Thymus (tissue), 14 donors: ENCODE measurements at places on chromosomes 7 and 10. TPM values are rescaled to one million over a fixed set of nuclear protein-coding genes. Genes with fewer than 3 reads are reported as not detected.

DNA sequence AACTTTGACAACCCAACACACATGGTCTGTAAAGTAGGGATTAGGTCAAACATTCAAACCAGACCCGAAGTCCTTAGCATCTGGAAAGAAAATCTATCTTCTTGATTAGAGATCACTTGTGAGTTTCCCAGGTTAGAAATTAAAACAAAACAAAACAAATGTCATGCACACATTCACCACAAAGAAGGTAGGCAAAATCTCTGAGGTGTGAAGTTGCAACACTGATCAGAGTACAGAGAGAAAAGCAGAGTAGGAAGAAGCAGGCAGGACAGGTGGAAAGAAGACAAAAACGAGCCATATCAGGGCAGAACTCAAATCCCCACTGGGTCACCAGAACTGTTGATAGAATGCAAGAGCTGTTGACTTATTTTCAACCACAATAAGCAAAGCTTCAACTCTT lies 102.8 kb upstream of the THSD7A start:
- no peak for DNase-seq
- no peak overlapping the region for H3K4me3 ChIP-seq
- no peaks in the 10 kb centered on the region for H3K4me1 ChIP-seq
- H3K27me3 ChIP-seq: no peaks in the 10 kb centered on the region

DNA sequence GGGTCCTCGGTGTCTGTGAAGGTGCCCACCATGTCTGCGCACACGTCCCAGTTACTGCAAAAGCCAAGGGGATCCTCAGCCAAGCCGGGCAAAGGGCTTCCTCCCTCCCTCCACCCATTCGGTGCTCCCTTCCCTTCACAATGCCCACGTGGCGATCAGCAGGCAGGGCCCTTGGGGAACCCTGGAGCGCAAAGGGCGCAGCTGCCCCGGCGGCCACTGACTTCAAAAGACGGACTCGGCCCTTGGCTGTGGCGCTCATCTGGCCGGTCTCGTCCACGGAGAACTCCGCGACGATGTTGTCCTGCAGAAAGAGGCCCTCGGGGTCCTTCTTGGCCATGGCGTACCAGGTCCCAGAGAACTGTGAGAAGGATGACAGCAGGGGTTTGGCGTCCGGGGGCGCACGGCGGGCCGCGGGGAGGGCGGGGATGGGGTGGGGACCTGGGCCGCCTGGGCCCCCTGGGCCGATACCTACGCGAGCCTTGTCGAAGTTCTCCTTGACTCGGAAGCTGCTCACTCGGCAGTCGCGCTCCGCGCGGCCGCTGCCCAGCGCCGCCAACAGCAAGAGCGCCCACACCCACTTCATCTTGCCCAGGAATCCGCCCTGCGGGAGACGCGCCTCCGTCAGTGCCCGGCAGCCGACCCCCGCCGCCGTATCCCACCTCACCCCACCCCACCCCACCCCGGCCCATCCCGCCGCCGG lies 439 bp downstream of the RBP4 start:
- peaks cover 31% of the 10 kb centered on the region for H3K27me3 ChIP-seq
- H3K27ac ChIP-seq: no peak overlapping the region
- H3K4me3 ChIP-seq: no peak overlapping the region
- DNase-seq: no peak
- no peaks in the 10 kb centered on the region for H3K36me3 ChIP-seq

DNA sequence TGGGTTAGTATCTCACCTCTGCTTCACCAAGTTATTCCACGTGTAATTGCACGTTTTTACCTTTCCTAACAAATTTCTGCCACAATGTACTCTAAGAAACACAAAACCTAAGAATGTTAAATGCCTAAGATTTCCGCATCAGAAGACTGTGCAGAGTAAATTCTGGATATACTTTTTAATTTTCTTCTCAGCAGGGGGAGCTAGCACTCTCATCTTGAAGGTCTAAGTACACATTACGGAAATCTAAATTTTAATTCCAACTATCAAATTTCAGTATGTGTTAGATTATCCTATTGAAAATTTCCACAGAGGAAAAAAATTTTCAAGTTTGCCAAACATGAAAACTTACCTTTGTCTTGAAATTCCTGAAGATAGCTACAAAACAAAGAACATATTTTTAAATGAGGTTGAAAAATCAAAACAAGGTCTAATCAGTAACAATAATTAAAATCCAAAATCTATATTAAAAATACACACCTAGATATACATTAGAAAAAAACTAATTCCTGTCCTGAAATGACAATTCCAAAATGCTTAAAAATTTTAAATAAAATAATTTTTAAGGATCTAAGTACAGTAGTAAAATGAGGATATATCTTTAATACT lies 10.5 kb downstream of the SKAP2 start:
- peaks cover 27% of the 10 kb centered on the region for H3K27me3 ChIP-seq
- no peak overlapping the region for H3K27ac ChIP-seq
- no peak overlapping the region for H3K4me3 ChIP-seq
- H3K36me3 ChIP-seq: no peaks in the 10 kb centered on the region

Gene CCL24
- polyA plus RNA-seq: 0.78 TPM

- no peak overlapping the region for H3K4me3 ChIP-seq
- H3K36me3 ChIP-seq: no peaks in the 10 kb centered on the region
- H3K4me1 ChIP-seq: no peaks in the 10 kb centered on the region
- no peak for DNase-seq
- H3K27ac ChIP-seq: no peak overlapping the region
Observed at GRCh38 chr10:4230036-4230435, 445.0 kb upstream of the KLF6 start.

Gene ZNF804B
- 0.02 TPM for polyA plus RNA-seq

Gene TMEM225B
- polyA plus RNA-seq: 2.8 TPM

DNA sequence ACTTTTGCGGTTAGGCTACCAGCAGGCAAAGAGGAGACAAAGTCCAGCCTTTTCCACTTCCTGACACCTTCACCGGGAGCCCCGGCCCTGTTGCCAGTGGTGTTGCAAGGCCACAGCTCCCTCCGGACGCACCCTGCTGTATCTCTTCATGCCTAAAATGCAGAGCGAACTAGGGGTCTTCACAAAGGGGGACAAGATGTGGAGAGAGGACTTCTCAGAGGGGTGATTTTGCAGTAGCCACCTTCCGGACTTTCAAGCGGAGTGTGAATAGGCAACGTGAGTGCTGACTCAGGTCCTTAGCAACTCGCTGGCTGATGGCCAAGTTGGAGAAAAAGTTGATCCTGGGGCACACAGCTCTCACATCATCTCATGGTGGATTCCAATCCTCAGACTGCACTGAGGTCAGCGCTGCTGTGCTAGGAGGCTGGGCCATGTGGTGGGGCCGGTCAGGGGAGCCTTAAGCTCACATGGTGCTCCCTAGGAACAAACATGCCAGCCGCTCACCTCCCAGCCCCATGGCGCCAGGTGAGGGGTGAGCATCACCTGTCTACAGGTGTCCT lies 166.3 kb downstream of the LCOR start:
- peaks cover 24% of the 10 kb centered on the region for H3K36me3 ChIP-seq
- H3K4me1 ChIP-seq: no peaks in the 10 kb centered on the region
- H3K27ac ChIP-seq: no peak overlapping the region
- no peaks in the 10 kb centered on the region for H3K27me3 ChIP-seq
- no peak for DNase-seq

DNA sequence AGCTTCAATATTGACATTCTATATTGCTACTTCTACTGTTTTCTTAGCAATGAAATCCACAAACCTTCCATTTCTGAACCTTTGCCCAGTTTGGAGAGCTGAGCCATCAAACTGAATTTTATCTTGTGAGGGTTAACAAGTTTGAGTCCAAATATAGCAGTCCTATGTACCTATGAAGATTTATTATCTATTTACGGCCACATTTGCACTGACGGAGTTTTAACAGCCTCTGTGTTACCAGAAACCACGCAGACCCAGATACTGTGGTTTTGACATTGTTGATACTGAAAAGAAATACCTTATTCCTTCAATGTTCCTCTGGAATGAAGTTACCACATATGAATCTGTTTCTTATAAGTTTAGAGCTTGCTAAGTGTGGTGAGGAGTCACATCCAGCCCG lies 172.6 kb downstream of the FGFR2 start:
- H3K4me1 ChIP-seq: no peaks in the 10 kb centered on the region
- DNase-seq: no peak
- no peaks in the 10 kb centered on the region for H3K27me3 ChIP-seq
- no peak overlapping the region for H3K27ac ChIP-seq
- H3K36me3 ChIP-seq: no peaks in the 10 kb centered on the region

Gene ITIH2
- polyA plus RNA-seq: 0.05 TPM

GRCh38 chr10:102615361-102615760 lies 28.9 kb upstream of the TRIM8 start:
- H3K27ac ChIP-seq: no peak overlapping the region
- H3K4me1 ChIP-seq: peaks cover 4% of the 10 kb centered on the region

DNA sequence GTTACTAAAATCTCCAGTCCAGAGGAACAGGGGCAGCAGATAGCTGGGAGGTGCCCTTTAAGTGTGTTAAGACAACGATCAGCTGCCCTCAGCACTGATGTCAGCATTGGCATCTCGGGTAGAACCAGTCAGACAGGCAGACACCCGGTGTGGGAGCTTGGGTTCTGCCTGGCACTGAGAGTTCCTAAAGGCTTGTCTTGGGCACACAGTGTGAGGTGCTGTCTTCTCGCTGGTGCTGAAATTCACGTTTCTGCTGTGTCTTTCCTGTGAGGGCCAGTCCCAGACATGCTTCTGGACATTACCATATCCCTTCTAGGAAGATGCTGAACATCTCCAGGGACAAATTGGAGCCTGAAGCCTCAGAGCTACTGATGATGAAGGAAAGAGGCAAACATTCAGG lies 156.2 kb downstream of the DNAJB6 start:
- no peak for DNase-seq
- H3K4me1 ChIP-seq: no peaks in the 10 kb centered on the region
- H3K27ac ChIP-seq: no peak overlapping the region
- H3K36me3 ChIP-seq: no peaks in the 10 kb centered on the region
- peaks cover 11% of the 10 kb centered on the region for H3K27me3 ChIP-seq
- H3K4me3 ChIP-seq: no peak overlapping the region

- DNase-seq: no peak
- peaks cover 15% of the 10 kb centered on the region for H3K36me3 ChIP-seq
- peak overlapping the region; percentile 84 for H3K4me3 ChIP-seq
- peaks cover 22% of the 10 kb centered on the region for H3K27me3 ChIP-seq
Observed at GRCh38 chr10:102245932-102246251, 560 bp downstream of the GBF1 start.

- H3K27me3 ChIP-seq: no peaks in the 10 kb centered on the region
- peaks cover 50% of the 10 kb centered on the region for H3K4me1 ChIP-seq
- H3K27ac ChIP-seq: peak overlapping the region; percentile 61
- no peaks in the 10 kb centered on the region for H3K36me3 ChIP-seq
- DNase-seq: no peak
- no peak overlapping the region for H3K4me3 ChIP-seq
Observed at GRCh38 chr10:119478111-119478802, 64.3 kb downstream of the RGS10 start.

GRCh38 chr10:69906425-69906824 lies 104.7 kb downstream of the COL13A1 start:
- H3K36me3 ChIP-seq: no peaks in the 10 kb centered on the region
- H3K4me1 ChIP-seq: peaks cover 5% of the 10 kb centered on the region
- H3K27ac ChIP-seq: no peak overlapping the region

- no peaks in the 10 kb centered on the region for H3K4me1 ChIP-seq
- no peaks in the 10 kb centered on the region for H3K36me3 ChIP-seq
- no peak overlapping the region for H3K27ac ChIP-seq
- H3K4me3 ChIP-seq: no peak overlapping the region
- DNase-seq: no peak
- no peaks in the 10 kb centered on the region for H3K27me3 ChIP-seq
Observed at GRCh38 chr10:129288999-129289584, 177.9 kb upstream of the MGMT start.

DNA sequence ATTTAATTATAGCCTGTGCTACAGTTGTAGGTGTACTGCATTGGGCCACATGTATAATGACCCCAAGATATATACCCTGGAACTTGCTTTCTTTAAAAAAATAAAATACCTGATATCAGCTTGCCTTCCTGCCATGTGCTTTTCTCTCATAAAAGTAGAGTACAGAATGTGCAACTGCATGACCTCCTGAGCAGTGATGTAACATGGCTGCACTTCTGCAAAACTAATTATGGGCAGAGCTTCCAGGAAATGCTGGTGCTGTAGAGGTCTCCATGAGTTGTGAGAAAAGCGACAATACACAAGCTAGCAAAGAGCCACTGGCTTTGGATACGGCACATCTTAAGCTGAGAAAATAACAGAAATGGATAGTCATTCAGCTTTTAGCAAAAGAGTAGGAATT lies 6.5 kb upstream of the ERLIN1 start:
- no peaks in the 10 kb centered on the region for H3K4me1 ChIP-seq
- H3K36me3 ChIP-seq: peaks cover 28% of the 10 kb centered on the region
- no peak overlapping the region for H3K4me3 ChIP-seq
- H3K27me3 ChIP-seq: no peaks in the 10 kb centered on the region

DNA sequence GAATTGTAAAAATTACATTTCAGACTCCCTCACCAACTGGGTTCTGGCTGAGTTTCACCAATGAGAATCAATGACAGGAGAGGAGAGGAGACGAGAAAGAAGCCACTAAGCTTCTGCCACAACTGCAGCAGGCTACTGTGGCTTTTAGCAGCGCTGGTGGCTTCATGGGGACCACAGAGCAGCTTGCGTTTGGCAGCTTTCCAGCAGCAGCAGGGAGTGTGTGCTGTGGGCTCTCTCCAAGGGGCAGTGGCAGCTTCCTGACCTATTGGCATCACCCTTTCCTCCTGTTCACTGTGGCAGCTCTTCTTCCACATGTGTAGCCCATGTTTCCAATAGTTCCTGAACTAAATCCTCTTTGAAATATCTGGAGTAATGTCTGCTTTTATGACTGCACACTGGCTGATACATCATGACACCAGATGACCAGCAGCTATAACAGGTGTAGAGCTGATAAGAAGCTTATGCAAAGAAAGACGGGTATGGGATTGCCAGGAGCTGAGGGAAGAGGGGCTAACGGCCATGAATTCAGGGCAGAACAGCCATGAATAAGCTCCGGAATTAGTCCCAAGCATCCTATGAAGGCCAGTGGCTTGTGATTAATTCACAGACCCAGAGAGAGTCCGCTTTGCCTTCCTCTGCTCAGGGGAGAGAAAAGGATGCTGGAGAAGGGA lies 46.8 kb downstream of the KCNH2 start:
- H3K4me1 ChIP-seq: no peaks in the 10 kb centered on the region
- H3K27me3 ChIP-seq: no peaks in the 10 kb centered on the region
- H3K36me3 ChIP-seq: no peaks in the 10 kb centered on the region
- H3K27ac ChIP-seq: no peak overlapping the region

DNA sequence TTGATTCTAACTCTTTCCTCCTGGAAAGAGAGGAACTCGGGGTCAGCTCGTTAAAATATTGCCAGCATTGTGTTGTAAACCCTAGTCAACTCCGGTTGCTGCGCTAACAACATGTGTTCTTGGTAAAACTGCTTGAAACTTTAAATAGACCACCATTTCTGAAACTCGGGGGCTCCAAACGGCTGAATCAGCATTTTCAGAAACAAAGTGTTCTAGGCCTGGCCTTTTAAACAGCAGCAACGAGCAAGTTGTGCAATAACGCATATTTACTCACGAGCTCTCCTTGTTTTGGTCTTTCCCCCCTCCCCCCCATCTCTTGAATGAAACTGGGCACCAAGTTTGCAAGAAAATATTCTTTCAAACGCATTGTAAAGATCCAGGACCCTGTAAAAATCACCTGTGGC lies 9.2 kb upstream of the GRB10 start:
- no peaks in the 10 kb centered on the region for H3K36me3 ChIP-seq
- no peak overlapping the region for H3K4me3 ChIP-seq
- peaks cover 83% of the 10 kb centered on the region for H3K27me3 ChIP-seq
- DNase-seq: no peak
- H3K4me1 ChIP-seq: peaks cover 3% of the 10 kb centered on the region
- no peak overlapping the region for H3K27ac ChIP-seq
